ENCODE measurements at places on chromosomes 2 and 18.

- DNase-seq = no peak
These were observed 284.3 kb upstream of the LRATD1 start for GRCh38 chr2:14348247-14348646.

GRCh38 chr2:126874961-126875360, 23.7 kb upstream of the TEX51 start:
- DNase-seq = no peak

GRCh38 chr18:8283891-8284585, 325.2 kb upstream of the RAB12 start:
- DNase-seq = no peak

GRCh38 chr2:43444989-43445645, 150.7 kb downstream of the THADA start:
- DNase-seq = no peak

DNA sequence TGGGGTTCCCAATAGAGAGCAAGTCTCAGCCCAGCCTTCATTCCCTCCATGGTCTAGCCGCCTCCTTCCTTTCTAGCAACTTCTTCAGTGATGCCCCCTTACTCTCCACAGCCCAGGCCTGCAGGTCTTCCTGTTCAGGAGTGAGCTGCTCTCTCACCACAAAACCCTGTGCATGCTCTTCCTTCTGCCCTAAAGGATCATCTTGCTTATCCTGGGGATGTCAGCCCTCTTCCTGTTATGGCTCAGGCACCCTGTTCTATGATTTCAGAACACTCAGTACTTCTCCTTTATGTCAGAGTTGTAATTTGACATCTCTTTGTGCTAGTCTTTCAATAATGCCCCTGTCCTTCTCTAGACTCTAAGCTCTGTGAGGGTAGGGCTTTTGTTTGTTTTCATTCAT, 19.4 kb downstream of the TMEM178A start:
- no peak for DNase-seq

- no peak for DNase-seq
These were observed 29.4 kb upstream of the REEP1 start for GRCh38 chr2:86366651-86367498.

DNA sequence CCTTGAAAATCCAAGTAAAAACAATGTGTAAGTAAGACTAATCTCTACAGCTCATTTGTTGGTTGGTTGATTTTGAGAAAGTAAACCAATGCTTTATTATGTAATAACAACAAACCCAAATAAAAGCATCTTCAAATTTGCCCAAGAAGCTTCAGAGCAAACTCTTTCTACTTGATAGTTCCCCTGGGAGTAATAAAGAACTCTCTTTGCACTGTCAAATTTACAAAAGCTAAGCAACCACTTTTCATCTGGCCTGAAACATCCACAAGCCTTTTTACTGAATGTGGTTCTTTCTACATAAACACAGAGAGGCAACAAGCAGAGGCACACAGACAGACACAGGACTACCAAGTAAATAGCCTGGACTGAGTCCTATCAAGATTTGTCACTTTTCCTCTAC, 28.8 kb upstream of the CACNB4 start:
- DNase-seq = no peak

DNA sequence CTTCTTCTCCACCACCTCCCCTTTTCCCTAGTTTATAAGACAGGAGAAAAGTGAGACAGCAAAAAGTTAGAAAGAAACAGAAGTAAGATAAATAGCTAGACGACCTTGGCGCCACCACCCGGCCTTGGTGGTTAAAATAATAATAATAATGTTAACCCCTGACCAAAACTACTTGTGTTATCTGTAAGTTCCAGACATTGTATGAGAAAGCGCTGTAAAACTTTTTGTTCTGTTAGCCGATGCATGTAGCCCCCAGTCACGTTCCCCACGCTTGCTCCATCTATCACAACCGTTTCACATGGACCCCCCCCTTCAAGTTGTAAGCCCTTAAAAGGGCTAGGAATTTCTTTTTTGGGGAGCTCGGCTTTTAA, 1.5 kb upstream of the BUB1 start:
- DNase-seq = no peak

GRCh38 chr2:127646487-127647241, 711 bp downstream of the GPR17 start:
- no peak for DNase-seq

- DNase-seq = no peak
These were observed 1074.2 kb upstream of the ZEB2 start for GRCh38 chr2:145593991-145594614.

GRCh38 chr2:213034585-213034984, 116.8 kb downstream of the IKZF2 start:
- DNase-seq = no peak

DNA sequence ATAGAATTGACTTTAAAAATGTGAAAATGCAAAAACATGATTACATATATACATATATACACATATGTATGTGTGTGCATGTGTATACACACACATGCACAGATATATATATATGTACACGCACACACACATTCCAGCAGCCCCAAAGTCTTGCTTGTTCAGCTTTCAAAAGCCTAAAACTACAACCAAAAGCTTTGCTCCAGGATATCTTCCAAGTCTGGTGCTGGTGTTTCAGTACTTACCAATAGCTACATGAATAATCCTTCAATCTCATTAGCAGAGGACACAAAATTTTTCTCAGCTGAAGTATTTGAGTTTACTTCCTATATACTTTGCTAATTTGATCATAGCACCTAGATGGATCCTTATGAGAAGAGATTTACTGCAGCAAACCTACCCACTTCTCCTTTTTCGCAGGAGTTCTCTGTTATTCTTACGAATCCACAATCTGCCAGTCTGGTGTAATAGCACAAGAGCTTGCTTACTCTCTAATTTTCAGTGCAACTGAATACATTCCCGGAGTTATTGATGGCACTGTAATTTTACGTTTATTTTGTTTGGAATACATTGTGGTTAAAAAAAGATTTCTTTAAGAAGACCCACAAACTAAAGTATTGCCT, 553.3 kb downstream of the ARHGAP15 start:
- DNase-seq = no peak

DNA sequence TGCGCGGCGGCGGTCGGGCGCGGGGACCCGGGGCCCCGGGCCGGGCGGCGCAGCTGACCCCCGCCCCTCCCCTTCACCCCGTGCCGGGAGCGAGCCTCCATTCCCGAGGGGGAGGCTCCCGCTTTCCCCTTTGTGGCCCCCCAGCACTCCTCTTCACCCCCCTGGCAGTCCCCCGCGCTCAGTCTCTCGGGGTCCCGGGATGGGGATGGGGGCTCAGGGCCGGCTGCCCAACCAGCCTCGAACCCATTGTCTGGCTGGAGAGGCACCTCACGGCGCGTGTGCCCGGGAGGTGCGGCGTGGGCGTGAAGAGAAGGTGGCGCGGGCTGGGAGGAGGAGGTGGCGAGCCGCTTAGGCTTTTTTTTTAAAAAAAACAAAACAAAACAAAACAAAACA, 748 bp downstream of the FMNL2 start:
- no peak for DNase-seq

- no peak for DNase-seq
These were observed 24.6 kb upstream of the CREB1 start for GRCh38 chr2:207505171-207505570.

- no peak for DNase-seq
These were observed 4.9 kb upstream of the SNORC start for GRCh38 chr2:232865165-232865564.

GRCh38 chr18:79937103-79937860, 14.2 kb downstream of the SLC66A2 start:
- no peak for DNase-seq

DNA sequence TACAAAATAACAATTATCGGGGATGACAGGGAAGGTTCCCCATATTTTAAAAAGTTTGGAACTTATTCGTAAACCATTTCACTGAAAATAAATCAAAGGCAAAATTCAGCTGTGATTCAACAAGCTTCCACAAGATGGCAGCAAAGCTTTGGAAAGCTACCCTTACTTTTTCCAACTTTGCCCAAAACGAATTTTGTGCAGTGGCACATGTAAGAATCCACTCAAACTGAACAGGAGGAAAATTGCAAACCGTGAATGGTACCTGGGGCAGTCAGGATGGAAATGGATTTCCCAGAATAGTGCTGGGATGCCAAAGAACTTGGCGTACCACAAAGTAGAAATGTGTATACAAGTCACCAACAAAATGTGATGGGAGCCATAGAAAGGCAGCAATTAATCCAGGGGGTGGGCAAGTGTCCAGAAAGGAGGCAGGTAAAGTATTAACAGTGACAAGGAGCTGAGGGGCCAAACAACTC, 10.7 kb downstream of the RPL31 start:
- DNase-seq = peak; percentile 15

- no peak for DNase-seq
These were observed 76.4 kb downstream of the TSN start for GRCh38 chr2:121831841-121832240.

- no peak for DNase-seq
These were observed 283 bp upstream of the RBBP8 start for GRCh38 chr18:22932885-22933205.

- DNase-seq = no peak
These were observed 29.0 kb upstream of the ACVR1 start for GRCh38 chr2:157905092-157905491.

DNA sequence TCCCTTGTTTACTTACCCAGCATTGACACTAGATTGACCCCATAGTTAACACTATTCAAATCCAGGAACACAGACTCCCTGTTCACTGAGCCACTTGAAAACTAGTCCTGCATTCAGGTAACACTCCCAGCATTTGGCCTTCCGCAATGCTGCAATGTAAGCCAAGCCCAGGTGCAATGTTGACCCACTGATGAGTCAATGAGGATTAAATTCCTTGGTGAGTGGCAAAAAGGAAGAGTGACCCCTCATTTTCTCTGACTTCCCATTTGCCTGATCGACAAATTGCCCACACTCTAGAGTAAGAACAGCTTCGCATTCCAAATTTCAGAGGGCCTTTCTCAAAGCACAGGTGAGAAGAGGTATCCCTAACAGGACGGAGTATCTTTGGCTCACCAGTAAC, 251.9 kb downstream of the FBXO15 start:
- no peak for DNase-seq

- DNase-seq = no peak
These were observed 114.7 kb upstream of the RAB6C start for GRCh38 chr2:129864719-129865118.

GRCh38 chr2:121243821-121244460, 41.1 kb downstream of the TFCP2L1 start:
- DNase-seq = no peak

GRCh38 chr2:98308068-98308467, 38.2 kb upstream of the CNGA3 start:
- no peak for DNase-seq

DNA sequence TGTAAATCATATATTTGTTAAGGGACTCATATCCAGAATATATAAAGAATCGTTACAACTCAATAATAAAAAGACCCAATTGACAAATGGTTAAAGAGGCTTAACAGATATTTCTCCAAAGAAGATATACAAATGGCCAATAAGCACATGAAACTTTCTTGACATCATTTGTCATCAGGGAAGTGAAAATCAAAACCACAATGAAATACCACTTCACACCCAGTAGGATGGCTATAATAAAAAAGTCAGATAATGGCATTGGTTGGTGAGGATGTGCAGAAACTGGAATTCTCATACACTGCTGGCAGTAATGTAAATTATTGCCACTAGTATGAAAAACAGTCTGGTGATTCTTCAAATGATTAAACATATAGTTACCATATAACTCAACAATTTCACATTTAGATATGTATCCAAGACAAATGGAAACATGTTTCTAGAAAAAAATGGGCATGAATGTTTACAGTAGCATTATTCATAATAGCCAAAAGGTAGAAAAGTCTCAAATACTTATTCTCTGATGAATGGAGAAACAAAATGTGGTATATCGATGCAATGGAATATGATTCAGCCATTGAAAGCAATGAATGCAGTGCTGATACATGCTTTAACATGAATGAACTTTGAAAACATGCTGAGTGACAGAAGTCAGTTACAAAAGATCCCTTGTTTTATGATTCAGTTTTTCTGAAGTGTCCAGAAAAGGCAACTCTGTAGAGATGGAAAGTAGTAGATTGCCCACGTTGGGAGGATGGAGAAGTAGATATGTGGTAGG, 304.6 kb upstream of the ZEB2 start:
- no peak for DNase-seq

- no peak for DNase-seq
These were observed 10.8 kb upstream of the AMER3 start for GRCh38 chr2:130744287-130745117.

- DNase-seq = no peak
These were observed 32.1 kb upstream of the DPP4 start for GRCh38 chr2:162106146-162106551.

DNA sequence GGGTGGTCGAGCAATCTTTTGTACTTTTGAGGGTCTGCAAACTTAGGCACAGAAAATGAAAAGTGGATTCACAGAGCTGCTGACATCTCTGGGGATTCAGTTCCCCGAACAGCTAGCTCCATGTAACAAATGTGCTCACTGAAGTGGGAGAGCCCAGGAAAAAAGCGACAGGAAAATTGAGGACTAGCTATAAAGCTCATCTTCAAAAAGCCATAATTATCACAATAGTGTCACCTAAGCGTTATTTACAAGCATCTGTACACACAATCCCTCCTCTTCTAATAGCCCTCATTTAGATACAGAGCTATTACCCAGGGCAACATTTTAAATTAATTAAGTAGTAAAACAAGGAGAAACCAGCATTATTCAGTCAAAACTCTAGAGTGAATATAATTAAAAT, 36.1 kb downstream of the RNF152 start:
- no peak for DNase-seq

DNA sequence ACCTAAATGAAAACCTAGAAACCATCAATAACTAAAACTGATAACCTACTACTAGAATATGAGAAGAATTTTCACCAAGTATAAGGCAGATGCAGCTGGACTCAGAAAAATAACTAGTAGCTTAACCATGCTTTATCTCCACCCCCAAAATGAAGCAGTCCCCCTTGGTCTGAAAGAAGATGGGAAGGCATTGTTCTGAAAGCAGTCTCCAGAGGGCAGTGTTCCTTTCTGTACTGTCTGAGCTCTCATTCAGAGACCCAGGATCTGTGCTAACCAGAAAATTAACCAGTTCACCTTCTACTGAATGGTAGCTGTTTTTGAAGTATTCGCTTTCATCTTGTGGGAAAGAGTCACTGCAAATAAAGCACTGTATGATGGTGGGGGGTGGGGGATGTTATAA, 273.0 kb downstream of the PDE11A start:
- no peak for DNase-seq

GRCh38 chr18:64444819-64445218, 295.9 kb upstream of the LINC00305 start:
- DNase-seq = no peak

Measured in stimulated activated CD4-positive, alpha-beta T cell treated with anti-CD3 and anti-CD28 coated beads, Interleukin-15, amount 100 ng/mL, for 48 hours (primary cell).